Esophagus muscularis mucosa (tissue), 4 donors: ENCODE measurements at places on chromosomes 3 and 15. TPM values are rescaled to one million over a fixed set of nuclear protein-coding genes. Genes with fewer than 3 reads are reported as not detected.

The GOLGA8O gene
- total RNA-seq = 0.33 TPM

The STRC gene
- under 0.01 TPM for total RNA-seq

The CYP8B1 gene
- not detected for total RNA-seq

The TOP2B gene
- total RNA-seq = 106 TPM

The SAXO2 gene
- total RNA-seq = not detected

The ITIH4 gene
- total RNA-seq = 2.3 TPM

GRCh38 chr15:66749841-66750575 is 48.0 kb downstream of the SMAD6 start:
- H3K36me3 ChIP-seq = peaks cover 3% of the 10 kb centered on the region
- H3K27me3 ChIP-seq = no peaks in the 10 kb centered on the region
- H3K4me1 ChIP-seq = peaks cover 76% of the 10 kb centered on the region
- DNase-seq = no peak

DNA sequence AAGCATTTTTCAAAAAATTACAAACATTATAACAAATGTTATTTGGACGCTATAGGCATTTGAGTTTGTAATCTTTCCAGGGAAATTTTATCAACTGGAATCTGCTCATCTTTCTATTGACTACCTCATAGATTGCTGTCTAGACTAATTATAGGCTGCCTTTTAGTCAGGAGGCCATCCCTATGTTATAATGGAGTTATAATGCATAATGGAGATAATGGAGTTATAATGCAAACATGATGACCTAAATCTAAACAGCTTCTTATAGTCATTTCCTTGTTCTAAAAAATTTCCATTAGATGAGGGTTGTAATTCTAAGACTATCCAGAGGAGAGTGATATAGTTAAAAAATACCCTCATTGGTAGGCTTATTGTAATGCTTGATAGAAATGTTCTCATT is 226.4 kb downstream of the SI start:
- no peak for DNase-seq
- no peaks in the 10 kb centered on the region for H3K27me3 ChIP-seq

- H3K36me3 ChIP-seq = no peaks in the 10 kb centered on the region
- no peak overlapping the region for H3K27ac ChIP-seq
- DNase-seq = no peak
- no peaks in the 10 kb centered on the region for H3K27me3 ChIP-seq
Measured at GRCh38 chr3:53067567-53067966, 21.7 kb upstream of the SFMBT1 start.

- DNase-seq = no peak
- H3K27ac ChIP-seq = no peak overlapping the region
- H3K4me1 ChIP-seq = peaks cover 21% of the 10 kb centered on the region
- no peaks in the 10 kb centered on the region for H3K27me3 ChIP-seq
- H3K36me3 ChIP-seq = peaks cover 34% of the 10 kb centered on the region
Measured at GRCh38 chr15:65028338-65028737, 1.1 kb downstream of the MTFMT start.

DNA sequence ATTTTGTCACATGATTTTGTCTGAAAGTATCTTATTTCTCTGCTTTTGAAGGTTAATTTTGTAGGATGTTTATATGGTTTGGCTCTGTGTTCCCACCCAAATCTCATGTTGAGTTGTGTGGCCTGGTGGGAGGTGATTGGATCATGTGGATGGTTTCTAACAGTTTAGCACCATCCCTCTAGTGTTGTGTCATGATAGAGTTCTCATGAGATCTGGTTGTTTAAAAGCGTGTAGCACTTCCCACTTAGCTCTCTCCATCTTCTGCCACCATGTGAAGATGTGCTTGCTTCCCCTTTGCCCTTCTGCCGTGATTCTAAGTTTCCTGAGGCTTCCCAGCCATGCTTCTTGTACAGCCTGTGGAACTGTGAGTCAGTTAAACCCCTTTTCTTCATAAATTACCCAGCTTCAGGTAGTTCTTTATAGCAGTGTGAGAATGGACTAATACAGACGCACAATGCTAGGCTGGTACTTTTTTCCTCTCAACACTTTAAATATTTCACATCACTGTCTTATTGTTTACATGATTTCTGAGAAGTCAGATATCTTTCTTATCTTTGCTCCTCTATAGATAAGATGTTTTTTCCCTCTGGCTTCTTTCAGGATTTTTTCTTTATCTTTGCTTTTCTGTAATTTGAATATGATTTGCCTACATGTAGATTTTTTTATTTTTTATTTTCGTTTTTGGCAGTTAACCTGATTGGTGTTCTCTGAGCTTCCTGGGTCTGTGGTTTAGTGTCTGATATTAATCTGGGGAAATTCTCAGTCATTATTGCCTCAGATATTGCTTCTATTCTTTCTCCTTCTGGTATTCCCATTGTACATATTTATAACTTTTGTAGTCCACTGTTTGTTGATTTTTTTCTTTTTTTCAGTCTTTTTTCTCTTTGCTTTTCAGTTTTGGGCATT is 22.2 kb downstream of the BTD start:
- no peaks in the 10 kb centered on the region for H3K27me3 ChIP-seq
- H3K36me3 ChIP-seq = no peaks in the 10 kb centered on the region
- H3K4me3 ChIP-seq = no peak overlapping the region

DNA sequence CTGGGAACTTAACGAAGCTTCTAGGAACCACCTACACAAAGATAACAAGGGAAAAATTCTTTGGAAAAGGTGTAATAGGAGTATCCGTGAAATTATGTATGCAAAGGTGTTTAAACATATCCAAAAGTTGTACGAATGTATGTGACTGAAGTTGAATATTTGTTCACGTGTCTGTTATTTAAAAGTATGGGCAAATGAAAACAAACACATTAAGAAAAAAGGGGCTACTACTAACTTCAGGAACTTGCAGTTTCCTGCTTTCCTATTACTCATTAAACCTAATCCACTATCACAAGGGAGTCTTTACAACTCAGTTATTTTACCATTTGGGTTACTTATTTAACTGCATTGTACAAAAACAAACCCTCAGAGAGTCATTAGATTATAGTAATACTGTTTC is 33.9 kb upstream of the GRAMD1C start:
- H3K36me3 ChIP-seq = peaks cover 100% of the 10 kb centered on the region
- H3K27ac ChIP-seq = no peak overlapping the region
- H3K27me3 ChIP-seq = no peaks in the 10 kb centered on the region
- no peak for DNase-seq

GRCh38 chr3:129353589-129353941 is 74.9 kb downstream of the EFCAB12 start:
- no peaks in the 10 kb centered on the region for H3K27me3 ChIP-seq
- no peaks in the 10 kb centered on the region for H3K4me1 ChIP-seq
- H3K4me3 ChIP-seq = no peak overlapping the region

DNA sequence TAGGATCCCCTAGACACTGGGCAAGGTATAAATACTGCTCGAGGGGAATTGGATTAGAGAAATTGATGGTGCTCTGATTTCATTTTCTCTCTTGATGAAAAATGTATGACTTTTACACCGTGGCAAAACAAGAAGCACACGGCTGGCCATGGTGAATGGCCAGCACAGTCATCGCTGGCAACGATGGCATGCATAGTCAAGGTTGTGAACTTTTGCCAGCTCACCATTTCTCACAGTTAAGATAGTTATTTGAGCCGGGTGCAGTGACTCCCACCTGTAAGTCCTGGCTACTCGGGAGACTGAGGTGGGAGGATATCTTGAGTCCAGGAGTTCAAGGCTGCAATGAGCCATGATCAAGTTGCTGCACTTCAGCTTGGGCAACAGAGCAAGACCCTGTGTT is 95.4 kb downstream of the HMG20A start:
- H3K27me3 ChIP-seq = no peaks in the 10 kb centered on the region
- H3K4me1 ChIP-seq = no peaks in the 10 kb centered on the region
- no peak overlapping the region for H3K27ac ChIP-seq
- H3K4me3 ChIP-seq = no peak overlapping the region
- H3K36me3 ChIP-seq = no peaks in the 10 kb centered on the region

GRCh38 chr3:195715583-195716266 is 5.1 kb upstream of the MUC20 start:
- H3K27ac ChIP-seq = no peak overlapping the region
- DNase-seq = no peak
- H3K4me3 ChIP-seq = no peak overlapping the region
- no peaks in the 10 kb centered on the region for H3K4me1 ChIP-seq
- H3K36me3 ChIP-seq = peaks cover 15% of the 10 kb centered on the region

DNA sequence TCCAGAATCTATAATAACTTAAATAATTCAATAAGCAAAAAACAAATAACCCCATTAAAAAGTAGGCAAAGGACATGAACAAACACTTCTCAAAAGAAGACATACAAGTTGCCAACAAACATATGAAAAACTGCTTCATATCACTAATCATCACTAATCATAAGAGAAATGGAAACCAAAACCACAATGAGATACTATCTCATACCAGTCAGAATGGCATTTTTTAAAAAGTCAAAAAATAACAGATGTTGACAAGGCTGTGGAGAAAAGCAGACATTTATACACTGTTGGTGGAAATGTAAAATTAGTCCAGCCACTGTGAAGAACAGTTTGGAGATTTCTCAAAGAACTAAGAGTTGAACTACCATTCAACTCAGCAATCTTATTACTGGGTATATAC is 19.5 kb upstream of the ZMAT3 start:
- H3K4me3 ChIP-seq = no peak overlapping the region
- H3K36me3 ChIP-seq = no peaks in the 10 kb centered on the region
- no peak overlapping the region for H3K27ac ChIP-seq
- no peaks in the 10 kb centered on the region for H3K27me3 ChIP-seq
- H3K4me1 ChIP-seq = no peaks in the 10 kb centered on the region
- DNase-seq = no peak

DNA sequence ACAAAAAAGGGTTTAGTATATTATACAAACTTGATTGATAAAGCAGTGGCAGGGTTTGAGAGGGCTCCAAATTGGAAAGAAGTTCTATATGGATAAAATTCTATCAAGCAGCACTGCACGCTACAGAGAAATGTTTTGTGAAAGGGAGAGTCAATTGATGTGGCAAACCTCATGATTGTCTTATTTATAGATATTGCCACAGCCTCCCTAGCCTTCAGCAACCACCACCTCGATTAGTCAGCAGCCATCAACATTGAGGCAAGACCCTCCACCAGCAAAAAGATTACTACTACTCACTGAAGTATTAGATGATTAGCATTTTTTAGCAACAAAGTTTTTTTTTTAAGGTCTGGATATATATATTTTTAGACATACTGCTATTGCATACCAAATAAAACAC is 296.7 kb downstream of the CHST2 start:
- H3K4me3 ChIP-seq = no peak overlapping the region
- H3K27ac ChIP-seq = no peak overlapping the region
- H3K36me3 ChIP-seq = no peaks in the 10 kb centered on the region
- H3K27me3 ChIP-seq = no peaks in the 10 kb centered on the region
- DNase-seq = no peak

- no peak for DNase-seq
- H3K4me3 ChIP-seq = no peak overlapping the region
- H3K4me1 ChIP-seq = peaks cover 22% of the 10 kb centered on the region
- no peaks in the 10 kb centered on the region for H3K36me3 ChIP-seq
Measured at GRCh38 chr15:91268510-91268909, 168.5 kb downstream of the SV2B start.

GRCh38 chr3:195249858-195250464 is 21.0 kb downstream of the XXYLT1 start:
- DNase-seq = peak; percentile 90
- no peaks in the 10 kb centered on the region for H3K36me3 ChIP-seq
- H3K4me1 ChIP-seq = peaks cover 31% of the 10 kb centered on the region
- no peaks in the 10 kb centered on the region for H3K27me3 ChIP-seq

DNA sequence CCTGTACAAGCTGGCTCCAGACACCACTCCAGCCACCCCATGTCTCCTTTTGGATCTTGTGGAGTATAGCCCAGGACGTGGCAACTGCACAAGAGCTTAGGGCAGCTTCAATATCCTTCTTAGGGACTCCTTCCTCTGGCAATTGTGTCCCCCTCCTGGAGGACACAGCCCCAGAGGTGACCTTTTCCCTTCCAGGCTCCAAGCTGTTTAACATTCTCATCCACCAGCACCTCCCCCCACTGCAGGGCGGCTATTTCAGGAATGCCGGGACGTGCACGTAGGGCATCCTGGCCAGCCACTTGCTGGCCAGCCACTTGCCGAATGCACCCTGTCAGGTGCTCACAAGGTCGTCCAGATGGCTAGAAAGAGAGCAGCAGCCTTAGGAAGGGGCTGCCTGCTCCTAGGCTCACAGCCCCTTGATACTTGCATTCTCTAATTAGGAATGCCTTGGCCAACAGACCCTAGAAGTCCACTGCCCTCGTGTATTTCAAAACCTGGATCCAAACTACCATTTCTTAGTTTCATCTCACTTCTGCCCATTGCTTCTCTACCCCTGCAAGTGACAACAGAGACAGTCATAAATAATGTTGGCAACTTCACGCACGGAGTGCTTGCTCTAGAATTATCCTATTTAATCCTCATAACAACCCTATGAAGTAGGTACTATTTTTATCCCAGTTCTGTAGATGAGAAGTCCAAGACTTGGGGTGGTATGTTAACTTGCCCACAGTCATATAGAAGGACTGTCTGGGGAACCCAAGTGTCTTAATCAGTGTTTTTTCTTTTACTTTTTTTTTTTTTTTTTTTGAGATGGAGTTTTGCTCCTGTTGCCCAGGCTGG is 24.5 kb upstream of the IDH2 start:
- H3K27ac ChIP-seq = peak overlapping the region; percentile 42
- DNase-seq = no peak
- H3K4me3 ChIP-seq = no peak overlapping the region

- no peaks in the 10 kb centered on the region for H3K4me1 ChIP-seq
- no peaks in the 10 kb centered on the region for H3K36me3 ChIP-seq
- no peak overlapping the region for H3K4me3 ChIP-seq
- DNase-seq = no peak
- H3K27me3 ChIP-seq = no peaks in the 10 kb centered on the region
Measured at GRCh38 chr3:168933614-168934013, 729.9 kb downstream of the MECOM start.

DNA sequence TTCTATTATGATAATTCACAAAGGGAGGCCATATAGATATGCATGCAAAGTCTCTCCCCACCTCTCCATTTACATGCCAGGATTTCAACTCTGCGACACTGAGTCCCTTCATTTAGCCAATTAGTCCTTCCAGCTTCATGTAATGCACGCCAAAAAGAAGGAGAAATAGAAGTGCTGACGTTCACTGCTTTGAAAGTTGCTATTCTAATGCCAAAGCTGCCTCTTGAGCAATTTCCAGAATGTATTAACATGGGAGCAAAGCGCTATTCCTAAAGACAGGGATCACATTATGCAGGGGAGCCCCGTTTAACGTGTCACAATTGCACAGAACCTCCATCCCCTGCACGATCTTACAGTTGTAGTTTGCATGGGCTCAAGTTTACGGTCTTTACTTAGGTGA is 130.5 kb downstream of the TIGIT start:
- H3K27me3 ChIP-seq = no peaks in the 10 kb centered on the region
- H3K36me3 ChIP-seq = no peaks in the 10 kb centered on the region
- no peak overlapping the region for H3K4me3 ChIP-seq
- no peak for DNase-seq
- no peak overlapping the region for H3K27ac ChIP-seq

GRCh38 chr15:67165254-67166253 is 88.9 kb downstream of the AAGAB start:
- peaks cover 58% of the 10 kb centered on the region for H3K36me3 ChIP-seq
- no peaks in the 10 kb centered on the region for H3K27me3 ChIP-seq
- no peak overlapping the region for H3K4me3 ChIP-seq
- no peak for DNase-seq
- H3K27ac ChIP-seq = no peak overlapping the region
